ENCODE measurements at places on chromosomes 4 and X.

DNA sequence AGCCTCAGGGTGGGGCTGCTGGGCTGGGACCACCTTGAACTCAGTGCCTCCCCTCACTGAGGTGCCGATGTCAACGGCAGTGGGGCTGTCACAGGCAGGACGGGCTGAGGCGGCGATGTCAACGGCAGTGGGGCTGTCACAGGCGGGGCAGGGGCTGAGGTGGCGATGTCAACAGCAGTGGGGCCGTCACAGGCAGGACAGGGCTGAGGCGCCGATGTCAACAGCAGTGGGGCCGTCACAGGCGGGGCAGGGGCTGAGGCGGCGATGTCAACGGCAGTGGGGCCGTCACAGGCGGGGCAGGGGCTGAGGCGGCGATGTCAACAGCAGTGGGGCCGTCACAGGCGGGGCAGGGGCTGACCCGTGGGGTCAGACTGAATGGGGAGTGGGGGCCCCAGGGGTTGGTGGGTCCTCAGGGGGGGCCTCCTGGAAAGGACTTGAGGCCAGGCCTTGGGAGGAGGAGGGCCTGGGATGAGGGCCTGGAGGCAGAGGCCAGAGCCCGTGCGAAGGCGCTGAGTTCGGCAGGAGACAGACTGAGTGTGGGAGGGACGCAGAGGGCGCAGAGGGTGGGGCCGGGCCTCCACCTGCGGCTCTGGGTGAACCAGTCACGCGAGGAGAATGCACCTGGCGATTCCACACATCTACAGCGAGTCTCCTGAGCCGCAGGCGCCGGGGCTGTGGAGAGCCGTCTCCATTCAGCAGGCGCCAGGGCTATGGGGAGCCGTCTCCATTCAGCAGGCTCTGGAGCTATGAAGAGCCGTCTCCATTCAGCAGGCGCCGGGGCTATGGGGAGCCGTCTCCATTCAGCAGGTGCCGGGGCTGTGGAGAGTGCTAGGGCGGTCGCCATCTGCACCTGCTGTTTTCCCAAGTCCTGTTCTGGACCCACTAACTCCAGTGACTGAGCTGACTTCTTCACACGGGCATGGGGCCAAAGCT, 22.9 kb downstream of the ATP5ME start:
- DNase-seq, result no peak

DNA sequence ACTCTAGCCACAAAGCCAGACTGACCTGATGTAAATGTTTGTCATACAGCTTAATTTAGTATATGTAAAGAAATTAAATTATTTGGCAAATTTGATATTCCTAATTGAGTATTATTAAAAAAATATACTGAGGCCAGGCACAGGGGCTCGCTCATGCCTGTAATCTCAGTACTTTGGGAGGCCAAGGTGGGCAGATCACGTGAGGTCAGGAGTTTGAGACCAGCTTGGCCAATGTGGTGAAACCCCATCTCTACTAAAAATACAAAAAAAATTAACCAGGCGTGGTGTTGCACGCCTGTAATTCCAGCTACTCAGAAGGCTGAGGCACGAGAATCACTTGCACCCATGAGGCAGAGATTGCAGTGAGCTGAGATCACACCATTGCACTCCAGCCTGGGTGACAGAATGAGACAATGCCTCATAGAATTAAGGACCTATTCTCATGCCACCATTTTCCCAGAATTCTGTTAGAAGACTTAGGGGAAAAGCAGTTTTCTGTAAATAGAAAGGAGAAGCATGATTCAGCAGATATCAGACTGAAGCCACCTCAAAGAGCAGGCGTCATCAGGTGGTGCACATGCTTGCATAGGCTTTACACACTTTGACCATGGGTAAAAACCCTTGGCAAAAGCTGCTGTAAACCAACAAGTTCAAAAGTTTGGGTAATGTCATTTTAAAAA, 6.1 kb downstream of the UBQLN2 start:
- DNase-seq, result no peak

GRCh38 chr4:48664938-48665337, 115.1 kb downstream of the FRYL start:
- no peak for DNase-seq

DNA sequence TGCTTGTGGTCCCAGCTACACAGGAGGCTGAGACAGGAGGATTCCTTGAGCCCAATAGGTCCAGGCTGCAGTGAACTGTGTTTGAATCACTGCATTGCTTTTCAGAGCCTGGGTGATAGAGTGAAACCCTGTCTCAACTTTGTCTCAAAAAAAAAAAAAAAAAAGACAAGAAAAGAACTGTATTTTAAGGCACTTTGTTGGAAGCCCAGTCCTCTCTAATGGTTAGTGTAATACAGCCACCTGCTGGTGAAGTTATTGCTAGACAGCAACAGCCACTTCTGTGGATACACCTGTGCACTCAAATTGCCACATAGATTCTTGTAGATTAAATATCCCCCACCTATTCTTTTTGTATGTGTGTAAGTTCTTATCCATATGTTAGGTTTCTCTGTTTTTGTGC, 10.1 kb upstream of the FGG start:
- DNase-seq, result peak; percentile 59

DNA sequence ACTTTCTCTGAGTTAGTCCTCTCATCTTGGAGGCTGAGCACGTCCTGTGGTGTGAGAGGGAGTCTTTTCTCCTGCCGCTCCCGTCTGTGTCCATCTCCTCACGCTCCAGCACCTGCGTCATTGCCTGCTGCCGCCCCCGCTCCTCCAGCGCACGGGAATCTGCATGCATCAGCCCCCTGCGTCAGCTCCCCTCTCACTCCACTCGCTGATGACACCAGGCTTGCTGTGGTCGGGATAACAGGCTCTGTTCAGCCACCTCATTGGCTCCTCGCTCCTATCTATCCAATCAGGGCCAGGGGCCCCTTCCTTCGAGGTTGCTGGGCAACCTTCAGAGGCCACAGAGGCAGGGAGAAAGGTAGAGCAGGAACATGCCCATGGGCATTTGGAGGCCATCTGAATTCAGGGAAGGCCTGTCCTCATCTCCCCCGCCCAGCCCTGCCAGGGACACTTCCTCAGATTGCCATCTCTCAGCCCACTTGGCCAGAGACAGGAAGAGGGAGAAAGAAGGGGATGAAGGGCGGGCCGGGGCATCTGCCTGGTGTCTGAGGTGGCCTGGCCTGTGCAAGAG, 9.3 kb downstream of the ZNF185 start:
- no peak for DNase-seq

DNA sequence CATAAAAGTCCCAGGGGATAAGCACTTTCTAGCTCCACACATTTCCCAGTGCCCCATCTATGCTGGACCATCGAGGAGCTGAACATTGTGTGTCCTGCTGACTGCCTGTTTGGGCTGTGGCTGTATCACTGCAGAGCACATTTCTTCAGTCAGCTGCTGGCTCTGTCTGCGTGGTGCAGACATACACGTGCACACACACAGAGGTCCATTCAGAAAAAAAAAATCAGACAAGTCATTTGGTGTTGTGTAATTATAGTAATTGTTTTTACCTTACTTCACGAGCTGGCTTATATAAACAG, 1.1 kb upstream of the PDLIM3 start:
- peak; percentile 5 for DNase-seq

- DNase-seq, result no peak
Measured at GRCh38 chrX:149641432-149641831, 9.8 kb upstream of the TMEM185A start.

GRCh38 chrX:74207539-74207938, 96.4 kb upstream of the ZCCHC13 start:
- no peak for DNase-seq

DNA sequence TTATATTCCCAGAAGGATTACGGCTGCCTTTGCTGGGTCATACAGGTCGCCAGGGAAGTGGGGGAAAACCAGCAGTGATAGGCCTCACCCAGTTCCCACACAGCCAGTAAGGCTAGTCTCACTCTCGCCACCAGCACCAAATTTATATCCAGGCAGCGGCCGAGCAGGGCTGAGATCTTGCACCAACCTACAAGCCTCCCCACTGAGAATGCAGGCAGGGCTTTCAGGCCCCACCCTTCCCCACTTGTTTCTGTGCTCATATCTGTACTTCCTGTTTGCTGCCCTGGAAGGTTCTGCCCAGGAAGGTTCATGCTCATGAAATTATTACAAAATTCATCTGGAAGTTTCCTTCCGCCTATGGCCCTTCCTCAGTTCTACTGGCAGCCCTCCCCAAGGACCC, 179.7 kb downstream of the STIM2 start:
- DNase-seq, result no peak

DNA sequence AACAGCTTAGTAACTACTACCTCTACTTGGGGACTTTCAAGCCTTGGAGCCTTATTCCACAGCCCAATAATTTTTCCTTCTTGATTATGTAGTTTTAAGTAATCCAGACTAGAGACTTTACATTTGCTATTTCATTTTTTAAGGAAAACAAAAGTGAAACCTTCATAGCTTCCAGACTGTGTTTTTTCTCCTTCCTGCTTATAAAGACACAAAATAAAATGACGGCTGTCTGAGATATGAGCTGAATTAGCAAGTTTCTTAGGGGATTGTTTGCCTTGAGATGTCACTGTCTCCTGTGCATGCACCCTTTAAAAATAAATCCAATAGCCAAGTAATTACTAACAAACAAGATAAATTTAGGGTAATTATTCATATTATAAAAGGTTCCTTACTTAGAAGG, 78.8 kb upstream of the PACRGL start:
- DNase-seq, result no peak
